ENCODE measurements at places on chromosomes 7 and 10.

DNA sequence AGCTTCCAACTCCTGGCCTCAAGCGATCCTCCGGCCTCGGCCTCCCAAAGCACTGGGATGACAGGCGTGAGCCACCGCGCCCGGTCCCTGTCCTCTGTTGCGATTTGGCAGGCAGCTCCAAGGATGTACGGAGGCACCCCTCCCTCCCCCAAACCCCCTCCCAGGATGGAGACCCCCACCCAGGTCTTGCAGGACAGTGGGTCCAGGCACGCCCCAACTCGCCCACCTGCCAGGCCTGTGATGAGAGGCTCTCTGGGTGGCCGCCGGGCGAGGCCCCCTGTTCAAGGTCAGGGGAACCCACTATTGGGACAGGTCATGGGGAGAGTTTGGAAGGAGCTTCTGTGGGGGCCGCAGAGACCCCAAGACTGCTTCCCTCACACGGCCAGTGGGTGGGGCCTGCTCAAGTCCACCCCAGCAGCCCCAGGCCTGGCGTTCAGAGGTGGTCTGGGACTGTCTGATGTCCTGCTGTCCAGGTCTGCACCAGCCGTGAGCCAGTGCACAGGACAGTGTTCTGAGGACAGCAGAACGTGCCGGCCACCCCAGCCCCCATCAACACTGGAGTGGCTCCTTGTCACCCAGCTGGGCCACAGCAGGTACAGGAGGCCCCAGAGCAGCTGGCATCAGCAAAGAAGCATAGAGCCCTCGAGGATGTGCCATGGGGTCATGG is 2.5 kb downstream of the ADAP1 start:
- DNase-seq: no peak

- DNase-seq: no peak
Observed at GRCh38 chr7:43204081-43204480, 91.6 kb downstream of the HECW1 start.

GRCh38 chr7:137619181-137619580 is 227.6 kb downstream of the DGKI start:
- no peak for DNase-seq

GRCh38 chr7:20795881-20796280 is 9.2 kb upstream of the SP8 start:
- DNase-seq: no peak
